ENCODE measurements at places on chromosomes 5 and 9.

GRCh38 chr9:114450181-114450580, 55.1 kb downstream of the WHRN start:
- no peak for DNase-seq

DNA sequence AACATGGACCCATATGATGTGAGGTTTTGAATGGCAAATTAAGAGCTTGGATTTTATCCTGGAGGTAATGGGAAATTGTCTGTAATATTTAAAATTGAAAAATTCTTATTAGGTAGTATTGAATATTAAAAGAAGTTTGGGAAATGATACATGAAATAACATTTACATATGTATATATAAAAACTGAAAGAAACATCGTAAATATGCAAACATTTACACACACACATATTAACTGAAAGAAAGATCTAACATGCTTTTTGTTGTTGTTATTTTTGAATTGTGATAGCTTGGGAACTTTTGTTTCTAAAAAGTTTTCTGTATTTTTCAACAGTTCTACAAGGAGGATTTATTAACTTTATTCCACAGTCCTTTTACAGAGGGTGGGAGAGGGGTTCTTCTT, 82.8 kb upstream of the ITGA2 start:
- DNase-seq = no peak

GRCh38 chr5:52888363-52888762, 100.6 kb downstream of the ITGA1 start:
- DNase-seq = no peak

DNA sequence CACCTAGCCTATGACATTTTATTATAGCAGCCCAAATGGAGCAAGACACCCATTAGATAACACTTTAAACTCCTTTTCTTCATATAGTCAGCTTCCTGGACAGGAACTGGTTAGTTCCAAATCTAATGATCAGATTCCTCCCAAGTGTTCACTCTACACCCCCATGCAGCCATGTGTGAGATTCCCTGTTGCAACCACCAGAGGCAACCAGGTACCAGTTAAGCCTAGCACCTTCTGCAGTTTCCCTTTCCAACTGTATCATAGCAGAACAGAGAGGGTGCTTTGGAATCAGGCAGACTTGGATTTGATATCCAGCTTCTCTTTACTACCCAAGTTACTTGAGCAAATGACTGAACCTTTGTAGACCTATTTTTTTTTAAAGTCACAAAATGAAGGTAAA, 296.6 kb upstream of the PCSK5 start:
- no peak for DNase-seq

DNA sequence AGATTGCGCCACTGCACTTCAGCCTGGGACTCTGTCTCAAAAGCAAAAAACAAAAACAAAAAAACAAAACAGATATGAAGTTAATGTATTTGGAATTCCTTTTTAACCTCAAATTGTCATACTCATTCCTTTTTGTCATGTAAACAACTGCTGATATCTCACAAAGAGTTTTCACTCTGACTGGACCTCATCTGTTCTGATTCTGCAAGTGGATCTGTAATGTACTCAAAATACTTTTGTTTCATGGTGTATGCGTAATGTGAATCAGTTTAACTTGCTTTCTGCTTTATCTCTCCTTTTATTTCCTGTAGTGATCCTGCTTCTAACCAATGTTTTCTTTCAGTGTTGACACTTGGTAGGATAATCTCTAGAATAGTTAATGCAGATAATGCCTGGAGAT, 106.7 kb downstream of the FOCAD start:
- DNase-seq = no peak

- no peak for DNase-seq
Observed at GRCh38 chr9:82584349-82584863, 478.5 kb downstream of the RASEF start.

- DNase-seq = no peak
Observed at GRCh38 chr5:179963375-179963774, 55.7 kb upstream of the TBC1D9B start.

DNA sequence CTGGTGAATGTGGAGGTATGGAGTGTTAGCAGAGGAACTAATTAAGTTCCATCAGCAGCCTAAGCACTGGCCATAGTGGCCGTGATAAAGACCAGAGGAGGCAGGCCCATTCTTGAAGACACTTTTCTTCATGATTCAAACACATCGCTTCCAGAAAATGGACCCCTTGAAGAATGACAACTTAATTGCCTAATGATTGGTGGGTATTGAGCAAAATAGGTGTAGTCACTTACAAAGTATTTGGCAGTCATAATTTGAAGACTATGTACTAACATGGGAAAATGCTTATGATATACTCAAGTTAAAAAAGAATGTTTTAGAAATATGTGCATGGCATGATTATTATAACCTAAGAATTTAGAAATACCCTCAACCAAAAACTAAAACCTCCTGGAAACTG, 44.8 kb downstream of the MEGF10 start:
- peak; percentile 23 for DNase-seq

DNA sequence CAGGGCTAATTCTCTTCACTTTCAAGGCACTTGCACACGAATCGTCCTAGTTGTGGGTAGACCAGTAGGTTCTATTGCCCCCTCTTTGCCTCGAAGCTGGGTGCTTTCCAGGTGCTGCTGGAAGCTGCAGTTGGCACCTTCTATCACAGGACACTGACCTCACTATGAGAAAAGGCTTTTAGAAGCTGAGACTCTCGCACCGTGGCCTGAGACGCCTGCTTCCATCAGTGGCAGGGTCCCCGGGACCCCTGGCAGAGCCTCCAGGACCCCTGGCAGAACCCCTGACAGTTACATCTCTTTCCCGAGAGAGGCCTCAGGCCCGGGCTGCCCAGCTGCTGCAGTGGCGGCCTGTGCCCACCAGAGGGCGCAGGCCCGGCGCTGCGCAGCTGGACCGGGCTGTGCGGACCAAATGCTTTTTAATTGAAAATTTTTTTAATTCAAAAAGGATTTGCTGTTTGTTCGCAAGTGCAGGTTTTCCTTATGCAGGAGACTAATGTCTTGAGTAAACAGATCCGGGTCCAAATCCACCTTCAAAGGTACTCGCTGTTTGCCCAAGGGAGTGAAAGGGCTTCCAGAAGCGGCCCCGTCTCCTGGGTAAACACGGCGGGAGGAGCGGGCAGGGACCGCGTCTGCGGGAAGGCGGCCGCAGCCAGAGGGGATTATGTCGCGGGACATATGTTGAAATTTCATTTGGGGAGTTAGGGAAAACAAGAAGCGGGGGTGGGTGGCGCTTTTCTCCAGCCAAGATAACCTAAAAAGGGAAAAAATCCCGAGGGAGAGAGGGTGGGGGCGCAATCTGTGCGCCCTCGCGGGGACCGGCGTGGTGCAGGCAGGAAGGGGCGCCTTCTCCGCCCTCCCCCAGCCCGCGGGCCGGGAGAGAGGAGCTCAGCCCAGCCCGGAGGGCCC, 114.5 kb upstream of the LMX1B start:
- DNase-seq = peak; percentile 48

- no peak for DNase-seq
Observed at GRCh38 chr9:99726758-99727157, 94.9 kb upstream of the NR4A3 start.

DNA sequence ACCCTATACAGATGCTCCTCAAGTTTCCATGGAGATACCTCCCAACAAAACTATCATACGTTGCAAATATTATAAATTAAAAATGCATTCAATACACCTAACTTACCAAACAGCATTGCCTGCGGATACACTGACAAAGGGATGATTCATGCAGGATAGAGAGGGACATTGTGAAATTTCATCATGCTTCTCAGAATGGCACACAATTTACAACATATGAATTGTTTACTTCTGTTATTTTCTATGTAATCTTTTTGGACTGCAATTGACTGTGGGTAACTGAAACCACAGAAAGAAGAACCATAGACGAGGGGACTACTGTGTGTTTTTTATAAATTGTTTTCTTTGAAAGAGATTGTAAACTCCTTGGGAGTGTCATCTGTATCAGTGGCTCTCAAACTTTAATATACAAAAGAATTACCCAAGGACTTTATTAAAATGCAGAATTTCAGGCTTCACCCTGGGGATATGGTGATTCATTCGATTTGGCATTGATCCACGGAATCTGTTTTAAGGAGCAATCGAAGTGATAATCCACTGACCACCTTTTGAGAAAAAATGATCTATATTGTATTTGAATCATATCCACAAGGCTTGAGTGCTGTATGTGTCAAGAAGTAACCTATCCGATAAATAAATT, 146.4 kb downstream of the SGCD start:
- DNase-seq = no peak

DNA sequence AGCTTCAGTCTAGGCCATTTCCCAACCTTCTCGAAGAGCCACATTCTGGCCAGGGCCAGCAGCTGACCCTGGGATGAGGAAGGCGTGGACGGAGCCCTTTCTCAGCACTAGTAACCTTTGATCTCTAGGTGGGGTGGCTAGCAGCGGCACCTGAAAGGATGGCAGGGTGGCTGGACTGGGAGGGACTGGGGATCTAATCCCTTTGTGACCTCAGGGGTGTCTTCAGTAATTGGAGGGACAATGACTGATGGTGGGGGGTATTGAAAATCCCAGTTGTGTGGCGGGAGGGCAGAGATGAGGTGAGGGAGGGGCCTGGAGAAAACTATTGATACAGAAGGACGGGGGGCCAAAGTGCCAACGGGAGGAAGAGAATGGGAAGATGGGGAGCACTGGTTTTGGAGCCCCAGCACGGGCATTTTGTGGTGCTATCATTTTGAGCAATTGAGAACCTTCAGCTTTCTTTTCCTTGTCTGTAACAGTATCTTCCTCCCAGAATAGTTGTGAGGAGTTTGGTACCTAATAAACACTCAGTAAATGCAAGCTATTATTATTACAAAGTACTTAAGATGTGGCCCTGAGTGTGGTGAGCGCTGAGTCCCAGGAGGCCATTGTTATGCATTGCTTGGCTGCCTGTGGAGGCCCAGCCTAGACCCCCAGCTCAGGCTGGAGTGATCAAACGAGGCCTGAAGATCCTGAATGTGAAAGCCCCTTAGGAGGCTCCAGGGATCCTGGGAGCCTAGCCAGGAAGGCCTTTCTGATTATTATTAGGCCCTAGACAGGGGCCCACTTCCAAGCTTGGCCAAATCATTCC, 37.3 kb upstream of the UBE2D2 start:
- DNase-seq = peak; percentile 11

- no peak for DNase-seq
Observed at GRCh38 chr9:7960320-7961050, 160.9 kb upstream of the DMAC1 start.

- no peak for DNase-seq
Observed at GRCh38 chr5:79851391-79851863, 139.6 kb downstream of the MTX3 start.

All from choroid plexus epithelial cell (primary cell).